C1 segment of cervical spinal cord (tissue), 14 donors: ENCODE measurements at places on chromosomes 2 and 18.

GRCh38 chr2:20106746-20107145, 55.3 kb upstream of the LAPTM4A start:
- no peak for DNase-seq

GRCh38 chr2:199490049-199490448, 32.3 kb upstream of the SATB2 start:
- no peak for DNase-seq

DNA sequence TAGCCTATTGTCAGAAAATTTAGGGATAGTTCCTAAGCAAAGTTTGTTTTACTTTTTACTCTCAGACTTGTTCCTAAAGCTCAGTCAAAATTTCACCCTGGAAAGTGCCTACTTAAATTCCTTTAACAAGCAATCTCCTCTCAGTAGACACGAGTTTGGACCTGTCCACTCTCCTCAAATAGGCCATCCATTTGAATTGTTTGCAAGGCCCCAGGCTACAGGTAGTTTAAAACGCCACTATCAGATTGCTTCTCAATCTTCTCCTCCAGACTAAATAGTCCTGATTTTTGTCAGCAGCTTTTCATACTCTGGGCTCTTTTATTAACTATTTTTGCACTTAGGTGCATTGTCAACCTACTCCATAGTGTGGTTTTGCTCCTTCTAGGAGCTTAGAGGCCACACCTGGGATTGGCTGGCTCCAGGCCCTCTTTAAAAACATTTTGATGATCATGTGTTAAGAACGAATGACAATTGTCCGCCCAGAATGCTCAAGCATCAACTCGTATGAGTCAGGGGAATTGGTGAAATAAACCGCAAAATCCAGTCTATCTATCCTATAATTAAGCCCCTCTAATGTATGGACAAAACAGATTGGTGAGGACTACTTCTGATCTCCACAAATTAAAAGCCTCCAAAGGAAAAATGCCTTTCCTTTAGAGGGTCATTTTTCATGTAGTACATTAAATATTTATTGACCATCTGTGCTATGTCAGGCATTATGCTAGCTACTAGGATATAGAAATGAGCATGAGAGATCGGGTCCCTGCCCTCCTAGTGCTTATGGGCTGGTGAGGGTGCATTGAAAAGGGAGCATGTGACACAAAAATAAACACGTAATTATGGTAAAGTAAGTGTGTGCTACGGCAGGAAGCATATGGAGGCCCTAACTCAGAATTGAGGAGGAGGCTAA, 333.8 kb upstream of the TNP1 start:
- DNase-seq = no peak

DNA sequence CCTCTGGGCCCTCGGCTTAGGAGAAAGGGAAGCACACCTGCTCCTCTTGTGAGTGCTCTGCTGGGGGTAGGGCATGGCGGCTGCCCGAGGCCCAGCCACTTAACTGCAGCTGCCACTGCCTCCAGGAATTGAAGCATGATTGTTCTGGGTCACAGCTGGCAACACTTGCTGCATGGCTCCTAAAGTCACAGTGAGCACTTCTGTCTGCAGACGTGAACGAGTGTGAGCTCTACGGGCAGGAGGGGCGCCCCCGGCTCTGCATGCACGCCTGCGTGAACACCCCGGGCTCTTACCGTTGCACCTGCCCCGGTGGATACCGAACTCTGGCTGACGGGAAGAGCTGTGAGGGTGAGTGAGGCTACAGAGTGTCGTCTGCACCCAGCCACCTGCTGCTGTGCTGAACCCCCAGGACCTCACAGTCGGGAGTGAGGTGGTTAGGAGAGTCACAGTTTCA, 44.4 kb downstream of the FBLN7 start:
- DNase-seq = no peak

- DNase-seq = no peak
Observed at GRCh38 chr2:136246086-136246669, 128.2 kb upstream of the CXCR4 start.

DNA sequence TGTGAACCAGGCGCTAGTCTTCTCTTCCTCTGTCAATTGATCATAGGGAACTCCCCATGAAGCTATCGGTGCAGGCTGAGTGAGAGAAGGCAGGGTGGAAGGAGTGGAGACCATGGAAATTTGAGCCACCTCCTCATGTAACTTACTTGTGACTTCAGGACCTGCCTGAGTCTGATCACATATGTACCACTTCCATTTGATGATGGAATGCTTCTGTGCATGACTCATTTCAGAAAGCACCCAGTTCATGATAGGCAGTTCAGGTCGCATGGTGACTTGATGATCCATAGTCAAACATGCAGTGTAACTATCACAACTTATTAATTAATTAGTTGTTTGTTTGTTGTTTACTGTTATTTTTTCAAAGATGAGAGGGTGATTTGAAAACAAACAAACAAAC, 1296.7 kb downstream of the SUCLG1 start:
- DNase-seq = no peak

DNA sequence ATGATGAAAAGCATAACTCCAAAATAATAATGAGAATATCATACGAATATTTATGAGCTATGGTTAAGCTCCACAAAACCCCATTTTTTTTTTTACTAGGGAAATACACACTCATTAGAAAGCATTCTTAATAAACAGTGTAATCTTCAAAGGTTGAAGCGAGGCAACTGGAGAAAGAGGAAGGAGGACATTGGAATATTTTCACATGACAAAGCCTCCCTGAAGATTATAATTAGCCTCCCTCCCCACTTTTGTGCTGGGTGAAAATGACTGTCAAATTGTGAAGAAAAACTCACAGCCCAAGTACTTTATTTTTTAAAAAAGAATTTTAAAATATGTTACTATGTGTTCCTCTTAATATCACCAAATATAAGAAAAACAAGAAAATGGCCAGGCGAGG, 64.1 kb upstream of the NFU1 start:
- DNase-seq = no peak

- no peak for DNase-seq
Observed at GRCh38 chr2:6776125-6776524, 89.6 kb downstream of the CMPK2 start.

DNA sequence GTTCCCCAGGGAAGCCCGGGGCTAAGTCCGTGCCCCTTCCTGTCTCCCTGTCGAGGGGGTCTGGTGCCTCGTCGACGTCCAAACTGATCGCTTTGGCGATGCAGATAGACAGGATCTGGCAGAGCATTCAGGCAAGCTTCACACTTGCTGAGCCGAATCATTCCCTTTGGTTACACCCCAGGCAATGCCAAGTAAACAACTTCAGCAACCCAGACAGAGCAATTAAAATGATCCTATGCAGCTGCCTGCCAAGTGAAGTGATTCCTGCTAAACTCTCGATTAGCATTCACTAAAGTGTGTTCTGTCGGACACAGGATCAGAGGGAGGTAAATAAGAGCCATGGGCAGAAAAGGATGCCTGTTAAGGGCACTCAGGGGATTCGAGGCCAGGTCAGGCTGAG, 108.2 kb upstream of the RAB12 start:
- DNase-seq = no peak

DNA sequence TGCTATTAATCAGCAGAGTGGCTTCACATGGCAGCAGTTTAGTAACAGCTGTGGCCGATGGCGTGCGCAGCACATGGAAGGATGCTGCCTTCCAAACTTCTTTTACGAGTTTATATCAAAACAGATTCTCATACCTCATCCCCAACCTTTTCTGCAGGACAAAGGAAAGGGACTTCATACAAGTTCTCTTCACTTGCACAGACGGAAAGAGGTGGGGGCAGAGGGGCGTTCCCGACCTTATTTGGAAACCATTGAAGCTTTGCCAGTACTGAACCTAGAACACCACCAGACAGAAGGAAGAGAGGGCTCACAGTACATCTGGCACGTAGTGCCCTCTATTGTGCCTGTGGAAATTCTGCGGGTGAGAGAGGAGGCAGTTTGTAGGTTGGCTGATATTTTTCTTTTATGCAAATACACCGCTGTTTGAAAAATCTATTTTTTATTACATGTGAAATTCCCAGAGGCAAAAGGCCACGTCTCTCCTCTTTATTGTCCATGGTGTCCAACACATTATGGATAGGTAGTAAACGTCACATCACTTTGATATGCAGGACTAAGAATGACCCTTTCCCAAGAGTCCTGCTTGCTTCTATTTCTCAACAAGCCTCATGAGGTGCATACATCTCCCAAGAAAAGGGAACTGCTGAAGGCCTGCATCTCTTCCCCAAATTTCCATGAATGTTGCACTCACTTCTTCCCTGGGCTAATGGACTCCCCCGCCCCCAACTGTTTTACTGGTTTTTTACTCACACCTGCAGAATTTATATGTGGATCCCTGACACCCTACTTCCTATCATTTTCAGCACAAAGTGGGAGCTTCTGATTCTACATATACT, 31.3 kb downstream of the COLEC12 start:
- DNase-seq = no peak

DNA sequence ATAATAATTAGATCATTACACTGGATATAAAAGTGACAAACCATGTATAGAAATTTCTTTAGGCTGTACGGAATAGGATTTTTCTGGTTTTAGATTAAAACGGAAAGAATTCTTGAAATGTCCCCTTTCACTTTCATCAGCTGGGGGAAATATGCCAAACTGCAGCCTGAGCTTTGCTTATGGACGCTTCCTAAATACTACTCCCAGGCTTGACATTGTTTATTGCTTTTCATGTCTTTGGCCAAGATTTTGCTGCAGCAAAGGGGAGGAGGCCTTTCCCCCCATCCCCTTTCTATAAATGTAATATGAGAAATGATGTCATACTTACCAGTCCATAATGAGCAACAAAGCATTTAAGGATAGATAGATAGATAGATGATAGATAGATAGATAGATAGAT, 158.4 kb downstream of the MAP2 start:
- DNase-seq = no peak

- no peak for DNase-seq
Observed at GRCh38 chr2:950080-950966, at the start of gene SNTG2. Gene SNTG2, plus strand, starts transcription at chr2:950849. Its CDS starts 148 bp downstream, at chr2:950997.

- DNase-seq = no peak
Observed at GRCh38 chr18:6744816-6745455, 15.4 kb downstream of the ARHGAP28 start.

DNA sequence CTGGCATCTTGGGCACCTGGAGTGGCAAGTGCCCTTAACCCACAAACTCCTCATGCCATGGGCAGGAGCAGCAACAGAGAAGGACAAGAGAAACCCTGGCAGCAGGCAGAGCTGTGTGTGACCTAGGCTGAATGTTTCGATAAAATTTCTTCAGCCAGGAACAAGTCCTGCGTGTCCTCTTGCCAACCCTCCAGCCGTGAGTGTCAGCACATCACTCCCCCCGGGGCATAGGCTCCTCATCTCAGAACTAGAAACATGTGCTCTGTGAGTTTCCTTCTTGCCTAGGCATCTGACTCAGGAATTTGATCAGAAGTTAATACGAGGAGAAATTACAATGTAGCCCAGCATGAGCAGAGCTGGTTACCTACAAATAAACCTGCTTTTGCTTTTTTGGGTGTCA, 2.2 kb downstream of the ABCG8 start:
- no peak for DNase-seq

GRCh38 chr2:14656146-14656545, 23.6 kb downstream of the LRATD1 start:
- DNase-seq = no peak

DNA sequence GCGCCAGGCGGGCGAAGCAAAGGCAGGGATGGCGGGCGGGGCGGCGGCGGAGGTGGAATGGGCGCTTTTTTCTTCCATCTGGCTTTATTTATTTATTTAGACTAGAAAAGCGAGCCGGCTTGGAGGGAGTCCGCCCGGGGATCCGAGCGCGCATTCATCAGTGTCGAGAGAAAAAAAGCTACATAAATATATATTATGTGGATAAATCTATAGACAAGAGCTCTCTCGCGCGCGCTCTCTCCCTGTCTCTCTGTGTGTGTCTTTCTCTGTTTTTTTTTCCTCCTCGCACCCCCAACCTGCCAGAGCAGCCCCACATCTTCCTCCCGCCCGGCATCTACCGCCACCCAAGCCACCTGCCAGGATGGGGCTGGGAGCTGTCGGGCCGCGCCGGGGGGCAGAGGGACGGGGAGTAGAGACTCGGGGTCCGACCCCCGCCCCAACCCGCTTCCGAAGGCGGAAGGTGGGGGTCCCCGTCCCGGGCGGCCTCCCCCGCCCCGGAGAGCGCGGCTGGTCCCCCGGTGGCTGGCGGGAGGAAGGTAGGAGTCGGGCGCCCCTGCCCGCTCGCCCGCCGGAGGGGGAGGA, 972 bp upstream of the CELF4 start:
- no peak for DNase-seq

DNA sequence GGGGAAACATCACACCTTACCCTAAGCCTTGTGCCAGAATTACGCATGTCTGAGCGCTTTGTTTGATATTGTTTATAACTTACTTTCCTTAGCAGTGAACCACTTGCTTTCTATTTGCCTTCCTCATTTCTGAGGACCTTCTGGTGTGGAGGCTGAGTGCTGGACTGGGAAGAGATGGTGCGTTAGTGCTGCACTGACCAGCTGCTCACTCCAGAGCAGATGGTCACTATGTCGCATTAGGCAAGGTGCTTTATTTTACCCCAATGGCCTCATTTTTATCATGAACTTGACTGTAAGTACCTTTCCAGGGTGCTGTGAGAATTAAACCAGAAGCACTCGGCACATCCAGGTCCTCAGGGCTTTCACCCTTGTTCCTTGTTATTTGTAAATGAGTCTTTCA, 46.6 kb upstream of the TMEM18 start:
- DNase-seq = no peak

DNA sequence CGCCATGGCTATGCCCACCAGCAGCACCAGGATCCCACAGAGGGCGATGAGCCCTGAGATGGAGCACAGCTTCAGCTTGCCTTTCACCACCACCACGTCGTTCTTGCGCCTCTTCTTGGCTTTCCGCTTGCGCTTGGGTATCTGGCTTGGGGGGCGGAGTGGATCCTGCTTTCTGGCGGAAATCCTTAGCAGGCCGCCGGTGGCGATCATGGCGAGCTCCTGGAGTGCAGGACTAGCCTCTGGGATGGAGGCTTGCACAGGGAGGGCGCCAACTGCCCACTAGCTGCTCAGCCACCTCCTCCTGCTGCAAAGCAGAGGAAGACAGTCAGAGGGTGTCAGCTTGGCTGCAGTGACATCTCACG, 3.5 kb downstream of the TMEM200C start:
- DNase-seq = no peak
